ENCODE measurements at places on chromosomes 11 and 22.

GRCh38 chr11:8757047-8757446 is 74.5 kb downstream of the RPL27A start:
- DNase-seq, result no peak

GRCh38 chr22:31602259-31602952 is 59.6 kb downstream of the PISD start:
- no peak for DNase-seq

DNA sequence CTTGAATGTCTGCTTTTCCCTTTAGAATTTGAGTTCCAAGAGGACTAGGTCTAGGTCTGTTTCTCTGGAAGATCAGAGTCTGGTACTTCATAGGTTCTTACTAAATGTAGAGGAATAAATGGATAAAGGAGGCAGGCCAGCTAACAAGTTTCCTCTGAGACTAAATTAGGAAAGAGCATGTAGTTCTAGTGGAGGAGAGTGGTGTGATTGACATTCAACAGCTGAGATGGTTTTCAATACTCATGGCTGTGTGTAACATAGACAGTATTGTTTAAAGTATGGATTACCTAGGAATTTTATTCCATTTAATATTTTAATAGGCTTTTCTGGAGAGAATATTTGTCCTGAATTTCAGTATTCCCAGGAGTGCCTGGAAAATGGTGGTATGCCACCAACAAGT is 364.7 kb downstream of the METTL15 start:
- DNase-seq, result no peak

DNA sequence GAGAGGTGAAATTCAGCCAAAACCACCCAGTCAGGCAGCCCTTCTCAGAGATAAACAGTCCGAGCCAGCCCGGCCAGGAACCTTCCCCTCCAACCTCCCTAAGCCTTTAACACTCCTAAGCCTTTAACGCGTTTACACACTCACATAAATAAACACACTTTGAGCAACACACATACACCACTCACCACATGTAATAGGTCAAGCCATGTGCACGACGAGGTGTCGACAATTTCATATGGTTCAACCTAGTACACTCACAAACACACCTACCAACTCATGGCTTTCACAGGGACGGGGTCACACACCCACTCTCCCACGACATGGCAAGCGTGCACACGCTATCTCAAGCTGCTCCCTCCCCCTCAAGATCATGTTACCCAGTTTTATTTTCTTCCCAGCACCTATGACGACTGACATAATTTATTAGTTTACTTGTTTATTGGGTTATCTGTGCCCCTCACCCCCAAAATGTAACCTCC is 15.5 kb downstream of the SLC43A1 start:
- DNase-seq, result no peak

- no peak for DNase-seq
Observed at GRCh38 chr11:93652161-93652597, 9.3 kb upstream of the CEP295 start.

GRCh38 chr22:47872761-47873535 is 1110.5 kb downstream of the TBC1D22A start:
- no peak for DNase-seq

DNA sequence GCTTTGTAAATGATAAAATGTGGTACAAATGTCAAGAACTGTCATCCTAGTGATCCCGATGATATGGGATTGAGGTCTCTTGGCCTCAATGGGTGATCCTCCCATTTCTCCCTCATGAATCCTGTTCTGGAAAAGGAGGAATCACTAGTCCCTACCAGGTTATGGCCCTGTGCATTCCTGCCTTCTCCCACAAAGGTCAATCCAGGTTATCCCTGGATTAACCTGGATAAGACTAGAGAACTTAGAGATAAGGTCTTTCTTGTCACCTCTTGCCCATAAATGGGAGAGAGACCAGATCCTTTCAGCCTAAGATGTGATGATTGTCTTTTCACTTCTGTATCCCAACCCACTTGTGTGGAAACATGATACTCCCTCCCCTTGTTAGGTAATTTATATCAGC is 396.7 kb downstream of the BUD13 start:
- no peak for DNase-seq

GRCh38 chr11:76523786-76524436 is 79.1 kb downstream of the EMSY start:
- no peak for DNase-seq

DNA sequence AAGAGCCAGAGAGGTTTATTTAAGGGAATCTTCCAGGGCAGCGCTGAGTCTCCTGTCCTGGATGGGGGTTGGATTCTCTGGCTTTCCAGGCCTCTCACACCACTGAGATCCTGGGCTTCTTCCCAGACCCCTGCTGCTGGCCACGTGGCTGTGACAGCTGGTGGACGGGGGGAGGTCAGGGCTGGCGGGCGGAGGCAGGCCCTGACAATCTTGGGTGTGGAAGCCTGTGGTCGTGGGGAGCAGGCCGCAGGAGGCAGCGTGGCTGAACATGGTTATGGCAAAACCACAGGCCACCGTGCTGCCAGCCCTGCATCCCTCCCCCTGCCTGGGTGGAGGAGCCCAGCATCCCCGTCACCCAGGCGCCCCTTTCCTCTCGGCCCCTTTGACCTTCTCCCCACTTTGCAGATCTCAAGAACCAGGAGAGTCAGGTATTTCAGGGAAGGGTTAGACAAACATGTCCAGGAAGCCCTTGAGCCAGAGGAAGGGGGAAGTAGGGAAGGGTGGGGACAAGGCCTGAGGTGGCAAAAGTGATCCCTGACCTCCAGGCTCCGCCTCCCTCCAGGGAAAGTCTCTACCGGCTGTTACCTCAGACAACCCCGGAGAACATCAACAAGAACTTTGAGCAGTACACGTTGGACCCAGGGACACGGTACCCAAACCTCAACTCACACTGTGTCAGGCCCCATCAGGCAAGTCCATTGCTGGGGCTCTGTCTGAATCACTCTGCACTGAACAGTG is 111.8 kb downstream of the MICAL2 start:
- no peak for DNase-seq

DNA sequence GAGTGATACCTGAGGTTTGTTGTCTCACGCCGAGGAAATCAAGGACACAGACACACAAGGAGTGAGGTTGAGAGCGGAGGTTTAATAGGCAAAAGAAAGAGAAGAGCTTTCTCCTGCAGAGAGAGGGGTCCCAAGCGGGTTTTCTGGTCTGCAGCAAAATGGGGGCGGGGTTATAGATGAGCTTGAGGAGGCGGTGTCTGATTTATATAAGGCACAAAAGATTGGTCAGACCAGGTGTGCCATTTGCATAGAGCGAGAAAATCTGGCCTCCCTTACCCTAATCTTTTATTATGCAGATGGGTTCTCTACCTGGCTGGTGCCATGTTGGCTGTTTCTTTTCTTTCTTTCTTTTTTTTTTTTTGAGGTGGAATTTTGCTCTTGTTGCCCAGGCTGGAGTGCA is 11.8 kb downstream of the C11orf96 start:
- no peak for DNase-seq

- no peak for DNase-seq
Observed at GRCh38 chr11:587978-588380, 11.7 kb downstream of the PHRF1 start.

- no peak for DNase-seq
Observed at GRCh38 chr11:86673872-86674750, 1.7 kb upstream of the ME3 start.

DNA sequence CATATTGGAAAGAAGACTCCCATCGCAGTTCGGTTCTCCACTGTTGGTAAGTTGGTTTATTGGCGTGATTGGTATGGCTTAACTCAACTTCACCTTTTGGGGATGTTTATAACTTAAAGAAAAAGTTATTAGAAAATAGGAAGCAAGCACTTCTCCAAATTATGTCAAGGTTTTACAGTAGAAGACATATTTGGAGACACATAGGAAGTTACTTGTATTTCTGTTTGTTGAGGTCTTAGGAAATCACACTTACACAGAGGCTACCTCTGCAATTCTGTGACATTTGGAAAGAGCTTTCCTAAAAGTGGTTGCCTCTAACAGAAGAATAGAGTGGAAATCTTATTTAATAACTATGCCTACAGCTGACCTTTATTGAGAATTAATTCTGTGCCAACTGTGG is 12.3 kb downstream of the CAT start:
- DNase-seq, result no peak

- peak; percentile 38 for DNase-seq
Observed at GRCh38 chr11:77602381-77603088, 12.8 kb downstream of the AQP11 start.

GRCh38 chr11:8871171-8871775 is 39.7 kb upstream of the AKIP1 start:
- DNase-seq, result no peak

DNA sequence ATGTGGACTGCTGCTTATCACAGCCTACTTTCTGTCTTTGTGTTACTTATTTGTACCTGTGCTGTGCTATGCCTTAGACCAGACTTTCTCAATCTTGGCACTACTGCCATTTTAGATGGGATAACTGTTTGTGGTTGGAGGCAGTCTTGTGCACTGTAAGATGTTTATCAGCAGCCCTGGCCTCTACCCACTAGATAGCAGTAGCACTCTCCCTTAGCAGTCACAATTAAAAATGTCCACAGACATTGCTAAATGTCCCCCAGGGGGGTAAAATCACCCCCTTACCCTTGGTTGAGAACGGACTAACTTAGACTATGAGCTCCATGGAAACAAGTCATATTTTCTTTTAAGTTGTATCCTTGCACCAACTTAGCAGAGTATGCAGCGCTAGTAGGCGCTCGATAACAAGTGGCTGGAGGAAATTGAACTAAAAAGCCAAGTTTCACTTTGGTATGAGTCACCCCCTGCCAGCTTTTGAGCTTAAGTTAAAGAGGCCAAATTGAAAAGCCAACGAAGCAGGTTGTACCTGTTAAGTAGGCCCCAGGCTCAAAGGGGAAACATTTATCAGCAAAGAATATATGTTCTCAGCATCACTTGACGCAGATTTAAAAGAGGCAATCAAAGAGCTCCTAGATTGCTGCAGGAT is 304.8 kb upstream of the SORL1-AS1 start:
- no peak for DNase-seq

GRCh38 chr11:65524014-65524740 is 706 bp upstream of the SCYL1 start:
- no peak for DNase-seq

GRCh38 chr22:42794551-42795510 is 62.2 kb downstream of the ARFGAP3 start:
- no peak for DNase-seq
